ENCODE measurements at places on chromosomes 2 and 18.

GRCh38 chr18:36120297-36120696 is 8.8 kb downstream of the SLC39A6 start:
- no peak overlapping the region for H3K4me3 ChIP-seq
- H3K27ac ChIP-seq, result no peak overlapping the region
- H3K27me3 ChIP-seq, result no peaks in the 10 kb centered on the region
- peaks cover 6% of the 10 kb centered on the region for H3K36me3 ChIP-seq
- H3K4me1 ChIP-seq, result peaks cover 5% of the 10 kb centered on the region

GRCh38 chr2:102112271-102112670 is 30.3 kb upstream of the IL1R1 start:
- H3K4me3 ChIP-seq, result peak overlapping the region; percentile 13
- H3K27me3 ChIP-seq, result no peaks in the 10 kb centered on the region
- peaks cover 22% of the 10 kb centered on the region for H3K4me1 ChIP-seq
- DNase-seq, result no peak
- peak overlapping the region; percentile 87 for H3K27ac ChIP-seq

DNA sequence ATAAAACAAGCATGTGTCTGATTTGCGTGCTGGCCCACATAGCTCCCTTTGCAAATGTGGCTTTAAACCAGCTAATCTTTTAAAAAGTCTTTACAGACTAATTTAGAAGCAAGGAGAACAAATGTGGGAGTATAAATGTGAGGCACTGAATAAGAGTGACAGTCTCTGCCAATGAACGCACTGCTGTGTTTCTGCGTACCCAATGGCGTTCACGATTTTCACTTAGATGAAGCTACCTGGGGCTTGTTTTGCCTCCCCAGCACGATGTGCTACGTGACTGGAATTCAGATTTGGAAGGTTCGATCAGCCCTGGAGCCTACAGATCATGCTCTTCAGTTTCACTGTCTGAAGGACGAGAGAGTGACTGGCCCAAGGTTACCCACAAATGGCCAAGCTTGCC is 10.8 kb upstream of the CRACDL start:
- no peak overlapping the region for H3K4me3 ChIP-seq
- no peaks in the 10 kb centered on the region for H3K36me3 ChIP-seq
- peaks cover 39% of the 10 kb centered on the region for H3K27me3 ChIP-seq

DNA sequence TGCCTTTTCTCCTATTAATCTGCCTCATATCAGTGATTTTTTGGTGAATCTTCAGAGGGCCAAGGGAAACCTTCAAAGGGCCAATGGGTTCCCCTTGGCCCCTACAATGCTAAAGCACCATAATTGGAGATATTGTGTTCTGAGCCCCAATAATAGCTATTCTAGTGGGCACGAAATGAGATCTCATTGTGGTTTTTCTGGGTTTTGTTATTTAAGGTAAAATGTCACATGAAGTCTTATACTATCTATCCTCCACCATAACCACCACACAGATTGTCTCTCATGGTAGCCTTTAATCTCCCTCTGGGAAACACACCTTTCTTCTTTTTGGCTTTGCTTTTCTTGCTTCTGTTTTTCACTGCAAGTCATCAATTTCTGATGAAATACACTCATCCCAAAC is 152.8 kb downstream of the B3GNT2 start:
- H3K4me3 ChIP-seq, result no peak overlapping the region
- DNase-seq, result no peak
- H3K36me3 ChIP-seq, result no peaks in the 10 kb centered on the region
- no peak overlapping the region for H3K27ac ChIP-seq
- H3K27me3 ChIP-seq, result no peaks in the 10 kb centered on the region
- H3K4me1 ChIP-seq, result no peaks in the 10 kb centered on the region

- H3K27ac ChIP-seq, result no peak overlapping the region
- H3K27me3 ChIP-seq, result peaks cover 20% of the 10 kb centered on the region
- no peak for DNase-seq
- H3K4me1 ChIP-seq, result no peaks in the 10 kb centered on the region
- H3K4me3 ChIP-seq, result no peak overlapping the region
- peaks cover 9% of the 10 kb centered on the region for H3K36me3 ChIP-seq
Measured at GRCh38 chr2:54735636-54736035, 12.2 kb downstream of the EML6 start.

GRCh38 chr2:242043538-242044312 is 174.2 kb downstream of the RTP5 start:
- peaks cover 48% of the 10 kb centered on the region for H3K27me3 ChIP-seq
- H3K4me3 ChIP-seq, result no peak overlapping the region
- no peak overlapping the region for H3K27ac ChIP-seq
- no peaks in the 10 kb centered on the region for H3K36me3 ChIP-seq
- peaks cover 4% of the 10 kb centered on the region for H3K4me1 ChIP-seq
- DNase-seq, result no peak

DNA sequence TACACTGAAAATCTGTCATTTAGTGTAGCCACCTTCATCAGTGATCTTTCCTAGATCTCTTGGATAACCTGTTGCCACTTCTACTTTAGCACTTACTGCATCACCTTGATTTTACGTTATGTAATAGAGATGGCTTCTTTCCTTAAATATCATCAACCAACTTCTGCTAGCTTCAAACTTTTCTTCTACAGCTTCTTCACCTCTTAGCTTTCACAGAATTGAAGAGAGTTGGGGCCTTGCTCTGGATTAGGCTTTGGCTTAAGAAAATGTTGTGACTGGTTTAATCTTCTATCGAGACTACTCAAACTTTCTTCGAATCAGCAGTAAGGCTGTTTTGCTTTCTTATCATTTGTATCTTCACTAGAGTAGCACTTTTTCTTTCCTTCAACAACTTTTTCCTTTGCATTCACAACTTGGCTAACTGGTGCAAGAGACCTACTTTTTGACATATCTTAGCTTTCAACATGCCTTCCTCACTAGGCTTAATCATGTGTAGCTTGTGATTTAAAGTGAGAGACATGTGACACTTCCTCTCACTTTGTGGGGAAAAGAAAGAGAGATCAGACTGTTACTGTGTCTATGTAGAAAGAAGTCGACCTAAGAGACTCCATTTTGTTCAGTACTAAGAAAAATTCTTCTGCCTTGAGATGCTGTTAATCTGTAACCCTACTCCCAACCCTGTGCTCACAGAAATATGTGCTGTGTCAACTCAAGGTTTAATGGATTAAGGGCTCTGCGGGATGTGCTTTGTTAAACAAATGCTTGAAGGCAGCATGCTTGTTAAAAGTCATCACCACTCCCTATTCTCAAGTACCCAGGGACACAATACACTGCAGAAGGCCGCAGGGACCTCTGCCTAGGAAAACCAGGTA is 99.6 kb downstream of the ATL2 start:
- H3K36me3 ChIP-seq, result no peaks in the 10 kb centered on the region
- no peak overlapping the region for H3K4me3 ChIP-seq
- H3K4me1 ChIP-seq, result peaks cover 2% of the 10 kb centered on the region
- H3K27ac ChIP-seq, result no peak overlapping the region
- peaks cover 8% of the 10 kb centered on the region for H3K27me3 ChIP-seq

- peaks cover 30% of the 10 kb centered on the region for H3K27me3 ChIP-seq
- H3K27ac ChIP-seq, result no peak overlapping the region
- H3K4me3 ChIP-seq, result no peak overlapping the region
- DNase-seq, result no peak
- H3K36me3 ChIP-seq, result no peaks in the 10 kb centered on the region
- peaks cover 5% of the 10 kb centered on the region for H3K4me1 ChIP-seq
Measured at GRCh38 chr2:232628466-232629128, 4.8 kb upstream of the EFHD1 start.

DNA sequence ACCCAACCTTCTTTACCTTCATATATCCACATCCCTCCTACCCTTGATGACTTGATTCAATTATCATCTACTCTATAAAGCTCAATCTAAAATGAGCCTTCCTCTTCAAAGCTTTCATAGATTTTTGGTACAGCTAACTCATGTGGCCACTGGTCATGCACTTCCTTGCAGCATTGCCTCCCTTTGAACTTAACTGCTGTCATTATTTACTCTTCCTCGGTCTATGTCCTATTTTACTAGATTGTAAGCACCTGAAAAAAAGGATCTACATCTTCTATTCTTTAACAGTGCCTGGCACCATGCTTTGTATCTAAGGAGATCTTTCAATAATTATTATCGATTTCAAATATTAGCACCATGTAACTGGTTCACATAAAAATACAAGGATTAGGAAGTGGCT is 30.6 kb downstream of the MDH1 start:
- no peak for DNase-seq
- H3K27me3 ChIP-seq, result peaks cover 41% of the 10 kb centered on the region
- H3K36me3 ChIP-seq, result no peaks in the 10 kb centered on the region
- H3K27ac ChIP-seq, result no peak overlapping the region

DNA sequence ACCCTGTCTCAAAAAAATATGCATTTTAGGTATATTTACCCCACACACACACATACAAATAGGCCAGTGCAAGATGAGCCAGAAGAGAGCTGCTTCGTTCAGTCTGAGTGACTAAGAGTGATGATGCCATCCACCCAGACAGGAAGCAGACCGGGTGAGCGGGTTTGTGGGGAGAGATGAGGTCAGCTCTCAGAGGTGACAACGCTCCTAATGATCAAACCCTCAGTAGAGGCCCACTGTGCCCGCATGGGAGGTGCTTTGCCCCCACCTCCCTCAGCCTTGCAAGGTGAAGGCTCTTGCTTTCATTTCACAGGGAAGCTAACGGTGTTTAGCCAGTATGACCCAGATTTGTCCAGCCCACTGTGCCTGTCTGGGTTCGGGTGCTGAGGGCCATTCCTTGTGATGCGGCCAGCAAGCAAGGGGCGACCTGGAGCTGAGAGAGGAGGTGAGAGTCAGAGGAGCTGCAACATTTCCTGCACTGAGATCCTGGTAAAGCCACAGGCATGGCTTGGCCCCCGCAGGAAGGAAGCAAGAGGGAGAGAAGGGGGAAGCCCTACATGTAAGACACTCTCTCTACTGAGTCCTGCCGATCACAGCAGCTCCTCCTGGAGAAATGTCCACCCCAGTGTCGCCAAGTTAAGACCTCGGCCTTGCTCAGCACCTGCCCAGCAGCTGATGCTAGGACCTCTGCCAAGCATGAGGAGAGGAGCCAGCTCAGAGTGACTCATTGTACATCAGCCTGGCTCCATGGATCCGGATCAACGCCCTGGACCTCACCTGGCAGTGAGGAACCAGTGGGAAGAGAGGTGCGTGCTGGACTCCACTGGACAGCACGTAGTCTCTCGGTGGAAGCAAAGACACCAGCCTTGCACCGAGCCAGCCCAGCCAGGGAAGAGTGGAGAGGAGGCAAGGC is 37.0 kb downstream of the NIFK start:
- H3K4me3 ChIP-seq, result peak overlapping the region; percentile 93
- peak overlapping the region; percentile 99 for H3K27ac ChIP-seq
- H3K4me1 ChIP-seq, result peaks cover 28% of the 10 kb centered on the region
- peaks cover 2% of the 10 kb centered on the region for H3K36me3 ChIP-seq
- H3K27me3 ChIP-seq, result no peaks in the 10 kb centered on the region

DNA sequence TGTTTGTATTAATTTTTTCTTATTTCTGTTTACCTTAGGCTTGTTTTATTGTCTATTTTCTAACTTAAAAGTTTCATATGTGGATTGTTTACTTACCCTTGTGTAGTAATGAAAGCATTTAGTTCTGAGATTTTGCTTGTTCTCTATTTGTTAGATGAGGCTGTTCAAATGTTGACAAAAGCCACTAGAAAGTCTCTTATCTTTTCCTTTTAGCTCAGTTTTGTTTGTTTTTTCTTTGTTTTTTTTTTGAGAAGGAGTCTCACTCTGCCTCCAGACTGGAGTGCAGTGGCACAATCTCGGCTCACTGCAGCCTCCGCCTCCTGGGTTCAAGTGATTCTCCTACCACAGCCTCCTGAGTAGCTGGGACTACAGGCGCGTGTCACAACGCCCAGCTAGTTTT is 30.9 kb downstream of the USP14 start:
- peaks cover 17% of the 10 kb centered on the region for H3K4me1 ChIP-seq
- H3K4me3 ChIP-seq, result no peak overlapping the region
- DNase-seq, result no peak
- no peaks in the 10 kb centered on the region for H3K36me3 ChIP-seq
